NCI-H2029 treated with DMSO at 0.1 percent for 48 hours (cell line): ENCODE measurements at places on chromosomes 6 and 20.

GRCh38 chr6:125853168-125853567, 62.4 kb downstream of the NCOA7 start:
- no peak for DNase-seq

DNA sequence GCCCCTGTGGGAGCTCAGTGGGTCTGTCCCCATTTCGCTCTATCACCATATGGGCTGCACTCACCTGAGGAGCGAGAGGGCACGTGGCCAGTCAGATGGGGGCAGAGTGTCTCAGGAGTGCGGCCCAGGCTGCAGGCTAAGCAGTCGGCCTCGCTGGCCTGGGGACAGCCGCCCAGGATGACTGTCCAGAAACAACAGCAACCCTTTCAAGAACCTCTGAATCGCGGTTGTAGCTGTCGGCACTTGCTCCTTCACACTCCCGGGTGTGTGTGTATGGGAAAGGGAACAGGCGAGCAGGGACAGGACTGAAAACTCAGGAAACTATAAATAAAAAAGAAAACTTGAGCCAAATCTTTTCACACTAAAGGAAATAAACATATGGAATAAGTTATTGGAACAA, 63.1 kb downstream of the TFAP2A start:
- DNase-seq, result no peak

DNA sequence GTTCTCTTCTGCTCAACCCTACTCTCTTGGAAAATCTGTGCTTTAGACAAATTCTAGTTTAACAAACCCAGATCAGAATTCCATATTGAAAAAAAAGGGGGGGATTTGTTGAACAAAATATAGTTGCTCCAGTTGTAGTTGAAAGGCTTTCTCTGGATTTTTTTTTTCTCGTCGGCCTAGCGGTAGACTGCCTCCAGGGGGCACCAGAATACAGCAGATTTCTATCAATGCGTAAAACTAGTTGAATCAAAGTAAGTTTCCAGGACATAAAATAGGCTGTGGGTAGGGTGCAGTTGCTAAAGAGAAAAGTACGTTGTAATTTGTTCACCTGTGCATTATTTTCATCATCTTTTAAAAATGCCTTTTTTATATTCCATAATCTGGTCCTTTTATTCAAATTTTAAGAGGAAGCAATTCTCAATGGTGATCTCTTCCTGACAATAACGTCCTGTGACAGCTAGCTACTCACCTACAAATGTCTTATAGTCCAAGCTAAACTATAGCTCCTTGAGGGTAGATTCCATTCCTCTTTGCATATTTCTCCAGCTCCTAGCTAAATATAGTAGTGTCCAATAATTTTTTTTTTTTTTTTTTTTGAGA, 105.4 kb downstream of the PERP start:
- peak; percentile 13 for DNase-seq

DNA sequence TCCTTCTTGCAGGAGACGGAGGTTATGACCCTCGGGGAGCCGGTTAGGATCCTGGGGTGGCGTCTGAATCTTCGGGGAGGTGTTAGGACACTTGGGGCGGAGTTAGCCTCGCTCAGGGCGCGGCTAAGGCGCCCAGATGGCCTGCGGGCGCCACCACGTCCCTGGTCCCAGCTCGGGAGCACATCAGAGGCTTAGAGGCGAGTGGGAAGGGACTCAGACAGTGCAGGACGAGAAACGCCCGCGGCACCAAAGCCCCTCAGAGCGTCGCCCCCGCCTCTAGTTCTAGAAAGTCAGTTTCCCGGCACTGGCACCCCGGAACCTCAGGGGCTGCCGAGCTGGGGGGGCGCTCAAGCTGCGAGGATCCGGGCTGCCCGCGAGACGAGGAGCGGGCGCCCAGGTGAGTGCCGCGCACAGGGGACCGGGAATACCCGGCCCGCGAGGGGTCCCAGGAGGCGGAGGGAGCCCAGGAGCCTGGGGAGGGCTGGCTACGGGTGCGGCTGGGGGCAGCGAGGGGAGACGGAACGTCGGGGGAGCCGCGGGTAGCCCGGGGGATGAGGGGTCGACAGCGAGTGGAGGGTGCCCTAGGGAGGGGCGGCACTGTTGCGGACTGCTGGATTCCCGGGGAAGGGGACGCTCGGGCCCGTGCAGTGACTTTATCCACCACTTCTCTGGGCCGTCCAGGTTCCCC, at the start of gene HCK:
Gene HCK, plus strand, starts transcription at position 153 of the 688 bp plus-strand sequence.
- no peak for DNase-seq
